ENCODE measurements at places on chromosomes 16 and 17.

GRCh38 chr17:73316919-73317505 lies 5.2 kb upstream of the CDC42EP4 start:
- DNase-seq = no peak

GRCh38 chr16:10665166-10665565 lies 29.6 kb downstream of the TEKT5 start:
- DNase-seq = no peak

- DNase-seq = no peak
Observed at GRCh38 chr17:74442291-74442669, 10.4 kb downstream of the GPRC5C start.

DNA sequence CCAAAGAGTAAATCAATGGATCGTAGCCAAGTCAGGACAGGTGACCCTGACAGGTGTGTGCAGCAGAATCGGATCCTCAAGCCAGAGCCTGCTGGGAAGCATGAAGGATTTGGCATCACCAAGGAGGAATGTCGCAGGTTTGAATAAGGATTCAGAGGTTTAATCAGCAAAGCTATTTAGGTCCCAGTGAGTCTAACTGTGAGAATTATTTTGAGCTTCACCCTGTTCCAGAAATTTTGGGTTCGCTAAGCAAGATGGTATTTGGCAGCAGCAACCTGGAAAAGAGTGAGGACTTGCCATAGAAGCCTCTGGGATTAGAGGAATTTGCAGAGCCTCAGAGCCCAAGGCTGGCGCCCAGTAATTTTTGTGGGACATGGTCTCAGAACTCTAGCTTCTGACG lies 173.0 kb downstream of the CCDC182 start:
- DNase-seq = no peak

DNA sequence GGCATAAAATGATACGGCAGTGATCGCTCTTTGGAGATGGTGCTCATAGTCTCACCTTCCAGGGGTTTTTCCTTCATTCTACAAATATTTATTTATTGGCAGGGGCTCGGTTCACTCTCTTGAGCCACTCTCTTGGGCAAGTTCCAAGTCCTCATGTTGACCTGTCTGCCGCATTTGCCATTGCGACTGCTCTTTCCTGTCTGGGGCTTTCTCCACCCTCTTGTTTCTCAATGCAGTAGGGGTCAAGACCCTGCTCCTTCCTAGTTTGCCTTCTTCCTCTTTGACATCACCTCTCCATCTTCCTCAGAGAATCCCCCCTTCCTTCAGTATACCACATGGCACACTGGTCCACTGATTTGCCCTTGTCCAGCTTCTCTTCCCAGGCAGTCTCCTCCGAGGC lies 21.9 kb upstream of the LRRC75A start:
- no peak for DNase-seq

GRCh38 chr16:88868974-88869672 lies 2.7 kb upstream of the PABPN1L start:
- DNase-seq = no peak

GRCh38 chr16:81520560-81521135 lies 76.0 kb downstream of the CMIP start:
- no peak for DNase-seq

- DNase-seq = no peak
Observed at GRCh38 chr16:17496891-17497290, 26.1 kb upstream of the XYLT1 start.

GRCh38 chr17:50499721-50500120 lies 8.5 kb upstream of the MYCBPAP start:
- DNase-seq = no peak

- DNase-seq = no peak
Observed at GRCh38 chr16:72850853-72851252, 197.1 kb downstream of the ZFHX3 start.

- no peak for DNase-seq
Observed at GRCh38 chr17:74610108-74610507, 13.4 kb downstream of the CD300E start.

- DNase-seq = no peak
Observed at GRCh38 chr16:26993963-26994362, 72.8 kb upstream of the C16orf82 start.

DNA sequence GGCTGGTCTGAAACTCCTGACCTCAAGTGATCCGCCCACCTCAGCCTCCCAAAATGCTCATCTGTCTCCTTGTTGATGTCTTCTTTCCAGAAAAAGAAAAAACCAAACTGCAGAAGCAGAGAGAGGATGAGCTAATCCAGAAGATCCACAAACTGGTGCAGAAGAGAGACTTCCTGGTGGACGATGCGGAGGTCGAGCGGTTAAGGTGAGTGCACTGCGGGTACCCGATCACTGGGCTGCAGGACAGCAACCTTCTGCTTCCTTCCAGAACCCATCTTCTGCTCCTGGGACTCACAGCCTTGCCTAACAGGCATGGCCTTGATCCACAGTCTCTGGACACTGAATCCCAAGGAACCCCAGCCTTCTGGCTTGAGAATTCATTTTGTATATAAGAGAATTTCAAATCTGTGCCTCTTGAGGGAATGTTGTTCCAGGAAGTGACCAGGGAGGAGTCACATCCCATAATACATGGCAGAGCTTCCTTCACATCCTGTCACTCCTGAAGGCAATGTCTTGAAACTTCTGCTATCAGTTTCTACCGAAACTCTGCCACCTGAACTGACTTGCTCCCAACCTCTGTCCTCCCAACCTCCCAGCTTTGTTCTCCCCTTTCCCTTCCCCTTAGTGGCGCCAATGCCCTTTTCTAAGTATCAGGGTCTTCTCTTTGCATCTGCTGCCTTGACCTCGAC lies 61.7 kb downstream of the MARF1 start:
- no peak for DNase-seq

DNA sequence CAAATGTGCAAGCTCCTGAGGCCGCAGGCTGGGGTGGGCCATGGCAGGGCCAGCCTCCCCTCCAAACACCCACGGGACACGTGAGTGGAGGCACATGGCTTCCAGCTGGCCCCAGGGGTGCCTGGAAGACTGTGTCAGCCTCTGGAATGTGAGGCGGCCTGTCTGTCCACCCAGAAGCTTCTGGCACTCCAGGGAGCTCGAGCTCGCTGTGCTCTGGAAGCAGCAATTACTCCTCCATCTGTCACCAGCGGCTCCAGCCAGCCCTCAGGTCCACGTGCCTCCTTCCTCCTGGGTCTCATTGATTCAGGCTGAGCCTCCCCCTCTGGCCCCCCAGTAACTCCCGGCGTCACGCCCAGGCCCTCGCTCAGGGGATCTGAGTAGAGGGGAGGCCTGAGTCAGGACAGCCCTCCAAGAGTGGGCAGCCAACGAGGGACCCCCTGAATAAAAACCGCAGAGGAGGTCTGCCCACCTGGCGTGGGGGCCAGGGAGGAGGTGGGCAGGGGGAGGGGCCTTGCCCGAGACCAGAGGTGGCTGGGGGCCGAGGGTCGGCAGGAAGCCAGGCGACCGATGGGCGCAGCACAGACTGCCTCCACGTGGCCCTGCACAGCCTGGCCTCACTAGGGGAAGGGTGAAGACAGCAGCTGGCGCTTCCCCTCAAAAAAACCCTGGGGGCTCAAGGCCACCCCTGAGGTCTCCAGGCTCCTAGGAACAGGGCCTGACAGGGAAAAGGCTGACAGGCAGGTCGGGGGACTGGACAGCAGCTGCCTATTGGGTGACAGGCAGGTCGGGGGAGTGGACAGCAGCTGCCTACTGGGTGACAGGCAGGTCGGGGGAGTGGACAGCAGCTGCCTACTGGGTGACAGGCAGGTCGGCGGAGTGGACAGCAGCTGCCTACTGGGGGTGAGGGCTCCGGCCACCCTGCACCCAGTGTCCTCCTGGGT lies 11.9 kb downstream of the PIEZO1 start:
- DNase-seq = no peak
